Body of pancreas (tissue), 4 donors: ENCODE measurements at places on chromosomes 7 and 10. TPM values are rescaled to one million over a fixed set of nuclear protein-coding genes. Genes with fewer than 3 reads are reported as not detected.
A peak's percentile ranks its signal among the peaks of the same experiment; 100 is the strongest.

GRCh38 chr7:30282735-30283134 lies 1.7 kb upstream of the ZNRF2 start:
- no peak for DNase-seq

- no peak for DNase-seq
These were observed 485.8 kb downstream of the PLXNA4 start for GRCh38 chr7:132090444-132090843.

DNA sequence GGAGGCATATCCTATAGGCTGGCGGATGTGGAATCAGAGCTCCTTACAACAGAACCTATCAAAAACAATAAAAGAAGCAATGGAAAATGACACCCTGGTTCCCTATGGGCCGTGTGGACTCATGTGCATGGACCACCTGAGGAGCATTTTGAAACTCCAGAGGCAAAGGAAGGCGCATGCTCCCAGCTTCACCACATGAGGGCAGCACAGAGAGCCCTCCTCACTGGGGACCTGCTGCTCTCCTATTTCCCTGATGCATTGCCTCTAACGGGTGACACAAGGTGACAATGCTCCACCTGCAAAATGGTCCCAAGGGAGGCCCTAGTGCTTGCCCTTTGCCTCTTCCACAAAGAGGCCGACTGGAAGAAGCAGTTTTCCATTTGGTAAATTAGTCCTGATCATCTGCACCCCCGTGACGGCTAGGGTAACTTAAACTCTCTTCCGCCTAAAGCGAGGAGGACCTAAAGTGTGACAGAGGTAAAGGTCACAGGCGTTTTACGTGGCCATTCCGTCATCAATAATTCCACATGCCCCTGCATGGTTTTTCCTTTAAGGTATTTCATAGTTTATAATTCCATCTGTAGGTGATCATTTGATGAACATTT lies 67.7 kb downstream of the GPAM start:
- DNase-seq, result peak; percentile 49

Gene RASSF4
- total RNA-seq, result 50.8 TPM

Gene GDF2
- total RNA-seq, result not detected

Gene OR6B1
- not detected for total RNA-seq

Gene MYL7
- total RNA-seq, result not detected
